ENCODE measurements at places on chromosomes 12 and 14.

DNA sequence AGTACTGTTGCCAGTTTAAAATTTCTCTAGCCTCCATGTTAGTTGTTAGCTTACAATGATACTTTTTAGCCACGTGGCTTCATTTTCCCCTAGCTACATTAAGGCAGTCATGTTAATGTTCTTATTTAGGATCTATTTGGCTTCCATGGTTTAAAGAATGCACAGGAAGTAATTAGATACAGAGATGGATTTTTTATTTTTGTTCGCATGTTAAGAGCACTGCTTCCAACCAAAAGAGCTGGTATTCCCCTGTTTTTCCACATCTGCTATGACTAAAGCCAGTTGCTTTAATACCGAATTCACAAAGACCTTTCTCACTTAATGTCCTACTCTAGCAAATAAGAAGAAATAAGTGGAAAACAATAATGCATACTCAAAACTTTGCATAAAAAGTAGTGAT, 45.1 kb downstream of the PRORP start:
- no peak for DNase-seq

- DNase-seq = no peak
These were observed 84.9 kb upstream of the TRAF3 start for GRCh38 chr14:102692334-102692733.

- no peak for DNase-seq
These were observed 390.2 kb downstream of the LRIG3 start for GRCh38 chr12:58529897-58530741.

GRCh38 chr12:70048521-70049250, 194.5 kb upstream of the CNOT2 start:
- DNase-seq = no peak

GRCh38 chr12:113478351-113479011, 6.8 kb upstream of the LHX5 start:
- DNase-seq = no peak

- no peak for DNase-seq
These were observed 22.8 kb downstream of the TMEM63C start for GRCh38 chr14:77204459-77204771.

- no peak for DNase-seq
These were observed 270.4 kb upstream of the RTL1 start for GRCh38 chr14:101173698-101174521.

- no peak for DNase-seq
These were observed 108.8 kb downstream of the ETNK1 start for GRCh38 chr12:22733756-22734155.

DNA sequence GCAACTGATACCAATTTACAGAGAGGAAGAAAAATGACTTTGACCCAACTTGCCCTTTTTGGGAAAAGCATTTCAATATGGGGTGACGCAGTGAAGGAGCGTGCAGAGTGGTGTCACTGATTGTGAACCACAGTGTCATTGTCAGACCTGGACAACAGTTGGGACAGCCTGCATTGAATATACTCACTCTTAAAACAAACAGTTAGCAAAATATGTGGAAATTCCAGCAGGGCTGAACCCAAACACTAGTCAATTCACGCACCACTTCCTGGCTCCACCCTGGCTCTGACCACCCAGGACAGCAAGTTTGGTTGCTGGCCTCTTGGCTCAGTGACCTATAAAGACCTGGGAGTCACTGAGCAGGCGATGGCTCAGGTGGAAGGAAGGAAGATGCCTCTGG, 61.3 kb downstream of the NOS1 start:
- DNase-seq = no peak

GRCh38 chr12:99772274-99772673, 124.7 kb downstream of the GARIN6 start:
- no peak for DNase-seq

DNA sequence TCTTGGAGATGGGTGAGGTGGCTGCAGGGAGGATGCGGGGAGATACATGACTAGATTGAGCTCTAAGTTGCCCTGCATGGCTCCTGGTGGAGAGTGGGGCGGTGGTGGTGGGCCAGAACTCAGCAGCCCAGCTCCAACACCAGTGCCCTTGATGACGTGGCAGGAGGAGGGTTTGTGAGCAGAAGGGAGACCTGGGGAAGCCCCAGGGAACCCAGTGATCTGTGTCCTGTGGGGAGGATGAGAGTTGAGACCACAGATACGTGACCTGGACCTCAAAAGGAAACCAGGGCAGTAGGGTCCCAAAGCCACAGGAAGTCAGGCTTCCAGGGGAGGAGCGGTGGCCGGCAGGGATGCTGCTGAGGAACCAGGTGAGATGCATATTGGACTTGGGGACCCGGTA, 989.1 kb upstream of the TMEM132C start:
- DNase-seq = no peak

Data from cortex of kidney (tissue), 1 donor.